ENCODE measurements at places on chromosomes 1 and 21.

DNA sequence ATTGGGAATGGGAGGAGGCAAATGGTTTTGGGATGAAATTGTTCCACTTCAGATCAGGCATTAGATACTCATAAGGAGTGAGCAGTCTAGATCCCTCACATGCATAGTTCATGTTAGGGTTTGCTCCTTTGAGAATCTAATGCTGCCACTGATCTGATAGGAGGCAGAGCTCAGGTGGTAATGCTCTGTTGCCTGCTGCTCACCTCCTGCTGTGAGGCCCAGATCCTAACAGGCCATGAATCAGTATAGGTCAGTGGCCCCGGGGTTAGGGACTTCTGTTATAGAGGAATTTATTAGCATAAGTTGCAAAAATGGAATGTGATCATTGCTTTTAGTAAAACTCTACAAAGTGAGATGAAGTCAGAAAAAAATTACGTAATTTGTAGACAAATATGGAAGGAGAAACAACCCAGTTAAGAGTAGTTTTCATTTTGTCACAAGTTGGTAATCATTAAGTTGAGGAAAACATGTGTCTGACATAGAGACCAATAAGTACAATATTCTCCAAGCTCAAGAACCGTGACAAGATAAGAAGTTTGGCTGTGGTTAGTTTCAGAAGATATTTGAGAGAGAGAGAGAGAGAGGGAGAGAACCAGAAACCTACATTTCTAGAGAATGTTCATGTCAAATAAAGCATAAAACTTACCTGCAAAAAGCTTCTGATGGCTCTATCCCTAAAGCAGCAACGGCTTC, 689.7 kb upstream of the PRMT6 start:
- no peak overlapping the region for H3K4me3 ChIP-seq
- no peaks in the 10 kb centered on the region for H3K4me1 ChIP-seq
- no peak overlapping the region for H3K27ac ChIP-seq
- DNase-seq, result no peak
- H3K36me3 ChIP-seq, result no peaks in the 10 kb centered on the region

GRCh38 chr1:17128361-17128760, 9.1 kb upstream of the PADI2 start:
- peaks cover 31% of the 10 kb centered on the region for H3K4me1 ChIP-seq
- H3K4me3 ChIP-seq, result no peak overlapping the region
- no peak for DNase-seq
- H3K27me3 ChIP-seq, result no peaks in the 10 kb centered on the region
- H3K36me3 ChIP-seq, result no peaks in the 10 kb centered on the region

DNA sequence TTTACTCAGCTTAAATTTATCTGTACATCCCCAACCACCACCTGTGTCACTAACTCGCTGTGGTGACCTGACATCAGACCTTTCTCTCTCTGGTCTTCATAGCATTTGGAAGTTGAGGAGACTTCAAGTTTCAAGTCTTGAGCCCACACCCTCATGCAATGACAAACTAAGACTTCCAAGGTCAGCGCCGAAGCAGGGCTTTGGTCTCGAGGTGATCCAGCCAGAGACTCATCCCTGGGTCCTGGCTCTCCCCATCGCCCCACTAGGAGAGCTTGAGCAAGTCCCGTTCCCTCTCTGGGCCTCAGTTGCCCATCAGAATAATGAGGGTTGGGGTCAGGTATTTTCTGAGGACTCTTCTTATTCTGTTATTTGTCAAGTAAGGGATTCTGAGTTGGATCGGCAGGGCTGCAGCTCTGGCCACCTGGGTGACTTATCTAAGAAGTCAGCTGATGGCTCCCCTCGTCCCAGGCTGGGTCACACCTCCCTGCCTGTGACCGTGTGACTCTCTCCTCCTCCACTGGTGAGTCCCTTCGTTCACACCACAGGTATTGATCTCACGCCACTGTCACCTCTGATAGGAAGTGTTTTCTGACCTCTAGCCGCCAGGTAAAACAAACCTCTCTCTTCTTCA, 143.7 kb upstream of the RUNX3 start:
- no peak for DNase-seq
- H3K36me3 ChIP-seq, result peaks cover 5% of the 10 kb centered on the region
- H3K4me1 ChIP-seq, result no peaks in the 10 kb centered on the region
- no peak overlapping the region for H3K27ac ChIP-seq
- no peaks in the 10 kb centered on the region for H3K27me3 ChIP-seq

GRCh38 chr1:42350086-42350485, 15.1 kb upstream of the FOXJ3 start:
- H3K36me3 ChIP-seq, result no peaks in the 10 kb centered on the region
- H3K4me1 ChIP-seq, result no peaks in the 10 kb centered on the region
- no peak overlapping the region for H3K27ac ChIP-seq

GRCh38 chr1:64898107-64898861, 68.1 kb downstream of the JAK1 start:
- peaks cover 97% of the 10 kb centered on the region for H3K4me1 ChIP-seq
- H3K27me3 ChIP-seq, result no peaks in the 10 kb centered on the region
- peak overlapping the region; percentile 48 for H3K27ac ChIP-seq
- H3K36me3 ChIP-seq, result no peaks in the 10 kb centered on the region

GRCh38 chr1:9025449-9025848, 774 bp downstream of the SLC2A7 start:
- no peak overlapping the region for H3K4me3 ChIP-seq
- no peak for DNase-seq
- no peaks in the 10 kb centered on the region for H3K36me3 ChIP-seq

DNA sequence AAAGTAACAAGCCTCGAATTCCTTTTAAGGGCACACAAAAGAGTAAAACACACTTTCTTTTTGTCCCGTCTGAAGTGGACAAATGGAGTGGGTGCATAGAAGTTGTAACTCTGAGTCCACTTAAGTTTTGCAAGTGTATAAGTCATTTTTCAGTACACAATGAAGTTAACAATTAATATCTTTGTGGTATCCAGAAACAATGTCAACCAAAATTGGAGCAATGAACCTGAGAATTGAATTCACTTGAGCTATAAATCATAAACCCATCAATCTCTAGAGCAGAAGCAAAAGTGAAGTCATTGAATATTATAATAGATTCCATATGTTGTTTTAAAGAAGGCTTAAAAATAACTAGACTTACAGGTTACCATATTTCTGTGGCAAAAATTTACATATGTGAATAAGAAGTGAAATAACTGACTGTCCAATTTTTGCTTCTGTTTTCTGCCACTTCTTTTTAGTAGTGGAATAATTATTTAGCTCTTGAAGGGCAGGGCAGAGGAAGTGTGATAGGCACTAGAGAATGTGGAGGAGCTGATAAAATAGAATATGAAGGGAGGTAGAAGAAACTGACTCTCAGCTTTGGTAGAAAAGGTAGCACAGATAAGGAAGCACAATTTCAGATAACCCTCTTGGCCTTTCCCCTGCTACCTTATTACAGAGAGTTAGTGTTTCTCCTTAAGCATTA, 73.9 kb upstream of the RGL1 start:
- H3K4me1 ChIP-seq, result no peaks in the 10 kb centered on the region
- H3K27ac ChIP-seq, result no peak overlapping the region
- no peaks in the 10 kb centered on the region for H3K36me3 ChIP-seq
- DNase-seq, result no peak
- no peak overlapping the region for H3K4me3 ChIP-seq

GRCh38 chr1:43536196-43536863, 5.6 kb downstream of the PTPRF start:
- peaks cover 5% of the 10 kb centered on the region for H3K4me1 ChIP-seq
- H3K4me3 ChIP-seq, result no peak overlapping the region
- H3K27ac ChIP-seq, result no peak overlapping the region
- no peak for DNase-seq

- no peaks in the 10 kb centered on the region for H3K36me3 ChIP-seq
- no peak overlapping the region for H3K4me3 ChIP-seq
- H3K27ac ChIP-seq, result no peak overlapping the region
- no peaks in the 10 kb centered on the region for H3K4me1 ChIP-seq
- no peaks in the 10 kb centered on the region for H3K27me3 ChIP-seq
These were observed 153.0 kb downstream of the KCNJ6 start for GRCh38 chr21:37763298-37763697.

- peaks cover 21% of the 10 kb centered on the region for H3K27me3 ChIP-seq
- no peak overlapping the region for H3K4me3 ChIP-seq
- DNase-seq, result peak; percentile 22
- H3K36me3 ChIP-seq, result no peaks in the 10 kb centered on the region
These were observed 27.8 kb upstream of the CCSAP start for GRCh38 chr1:229370601-229371021.

DNA sequence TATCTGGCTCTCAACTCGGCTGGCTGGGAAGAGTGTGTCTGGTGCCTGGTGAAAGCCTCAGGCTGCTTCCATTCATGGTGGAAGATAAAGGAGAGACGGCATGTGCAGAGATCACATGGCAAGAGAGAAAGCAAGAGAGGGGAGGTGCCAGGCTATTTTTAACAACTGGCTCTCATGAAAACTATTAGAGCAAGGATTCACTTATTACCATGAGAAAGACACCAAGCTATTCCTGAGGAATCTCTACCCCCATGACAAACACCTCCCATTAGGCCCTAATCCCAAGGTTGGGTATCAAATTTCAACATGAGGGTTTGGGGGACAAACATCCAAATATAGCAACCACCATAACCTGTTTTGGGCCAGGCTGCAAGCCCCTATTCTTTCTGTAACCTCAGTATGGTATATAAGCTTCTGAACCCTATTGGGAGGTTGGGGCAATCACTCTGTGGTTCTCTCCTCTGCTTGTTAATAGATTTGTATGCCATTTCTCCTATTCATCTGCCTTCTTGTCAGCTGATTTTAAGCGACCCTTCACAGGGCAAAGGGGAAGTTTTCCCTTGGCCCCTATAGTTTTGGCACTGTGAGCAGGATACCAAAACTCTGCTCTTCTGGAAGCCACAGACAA, 179.0 kb upstream of the TNR start:
- no peaks in the 10 kb centered on the region for H3K27me3 ChIP-seq
- H3K27ac ChIP-seq, result no peak overlapping the region
- H3K4me1 ChIP-seq, result no peaks in the 10 kb centered on the region
- no peak for DNase-seq
- no peak overlapping the region for H3K4me3 ChIP-seq
- H3K36me3 ChIP-seq, result peaks cover 8% of the 10 kb centered on the region

DNA sequence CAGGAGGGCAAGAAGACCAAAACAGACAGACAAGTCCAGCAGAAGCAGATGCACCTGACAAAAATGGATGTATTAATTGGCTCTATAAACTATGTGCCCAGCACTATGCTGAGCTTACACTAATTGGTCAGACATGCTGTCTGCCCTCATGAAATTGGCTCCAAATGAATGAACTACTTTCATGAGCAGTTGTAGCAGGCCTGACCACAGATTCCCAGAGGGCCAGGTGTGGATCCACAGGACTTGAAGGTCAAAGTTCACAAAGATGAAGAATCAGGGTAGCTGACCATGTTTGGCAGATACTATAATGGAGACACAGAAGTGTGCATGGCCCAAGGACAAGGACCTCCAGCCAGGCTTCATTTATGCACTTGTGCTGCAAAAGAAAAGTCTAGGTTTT, 14.5 kb downstream of the SLAMF7 start:
- H3K27ac ChIP-seq, result no peak overlapping the region
- H3K4me3 ChIP-seq, result no peak overlapping the region
- H3K36me3 ChIP-seq, result peaks cover 52% of the 10 kb centered on the region

DNA sequence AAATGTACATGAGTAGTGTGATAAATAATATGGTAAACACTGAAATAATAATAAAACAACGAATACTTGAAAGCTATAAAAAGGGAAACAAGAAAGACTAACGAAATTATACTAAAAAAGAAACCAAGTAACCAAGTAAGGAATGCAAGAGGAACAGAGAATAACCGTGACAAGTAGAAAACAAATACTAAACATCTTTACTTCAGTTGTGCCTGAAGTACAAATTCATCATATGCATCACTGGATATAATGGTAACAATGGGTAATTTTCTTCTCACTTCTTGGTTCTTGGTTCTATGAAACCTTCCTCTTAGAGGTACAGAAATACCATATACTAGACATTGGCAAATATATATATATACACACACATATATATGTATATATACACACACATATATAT, 1093.6 kb upstream of the B3GALT2 start:
- no peak overlapping the region for H3K4me3 ChIP-seq
- H3K36me3 ChIP-seq, result no peaks in the 10 kb centered on the region

DNA sequence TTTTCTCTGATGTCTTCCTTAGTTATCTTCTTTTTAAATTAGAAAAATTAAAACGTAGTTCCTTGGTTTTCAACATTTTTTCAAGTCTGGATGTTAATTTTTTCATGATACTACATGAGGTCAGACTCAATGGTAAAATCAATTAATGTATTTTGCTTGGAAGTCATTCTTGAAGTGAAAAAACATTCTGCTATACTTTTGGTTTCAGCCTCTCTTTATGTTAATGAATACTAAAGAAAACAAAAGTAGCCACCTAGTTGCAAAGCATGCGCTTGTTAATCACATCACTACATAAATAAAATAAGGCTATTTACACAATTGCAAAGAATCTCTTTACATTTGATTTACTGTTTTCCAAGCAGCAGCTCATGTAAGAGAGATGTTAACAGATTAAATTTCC, 170.4 kb downstream of the LIPI start:
- H3K27ac ChIP-seq, result no peak overlapping the region
- no peak for DNase-seq
- no peak overlapping the region for H3K4me3 ChIP-seq
- no peaks in the 10 kb centered on the region for H3K27me3 ChIP-seq

DNA sequence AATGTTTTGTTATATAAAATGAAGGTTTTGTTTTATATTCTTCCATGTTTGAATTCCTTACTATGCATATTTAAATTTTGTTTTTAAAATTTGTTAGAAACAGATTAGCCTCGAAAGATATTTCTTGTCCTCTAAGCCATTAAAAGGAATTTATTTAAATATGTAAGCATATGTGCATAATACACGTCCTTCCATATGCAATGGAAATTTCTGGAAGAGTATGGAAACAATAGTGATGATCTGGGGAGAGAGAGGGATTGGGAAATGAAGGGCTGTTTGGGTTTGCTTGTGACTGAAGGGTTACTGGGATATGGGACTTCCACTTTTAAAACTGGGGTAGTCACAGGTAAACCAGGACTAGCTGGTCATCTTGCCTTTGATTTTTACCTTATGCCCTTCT, 21.1 kb downstream of the ECHDC2 start:
- no peak overlapping the region for H3K4me3 ChIP-seq
- no peaks in the 10 kb centered on the region for H3K4me1 ChIP-seq
- no peaks in the 10 kb centered on the region for H3K27me3 ChIP-seq
- H3K27ac ChIP-seq, result no peak overlapping the region
- no peak for DNase-seq

DNA sequence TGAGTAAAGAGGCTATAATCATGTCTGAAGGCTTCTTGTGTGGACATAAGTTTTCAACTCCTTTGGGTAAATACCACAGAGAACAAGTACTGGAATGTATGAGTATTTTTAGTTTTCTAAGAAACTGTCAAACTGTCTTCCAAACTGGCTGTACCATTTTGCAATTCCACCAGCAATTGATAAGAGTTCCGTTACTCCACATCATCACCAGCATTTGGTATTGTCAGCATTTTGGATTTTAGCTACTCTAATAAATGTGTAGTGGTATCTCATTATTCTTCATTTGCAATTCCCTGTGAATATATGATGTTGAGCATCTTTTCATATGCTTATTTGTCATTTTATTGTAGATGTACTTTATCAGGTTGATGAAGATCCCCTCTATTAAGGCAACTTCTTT, 9.4 kb upstream of the MNDA start:
- H3K4me3 ChIP-seq, result no peak overlapping the region
- no peak overlapping the region for H3K27ac ChIP-seq
- no peaks in the 10 kb centered on the region for H3K36me3 ChIP-seq
- no peaks in the 10 kb centered on the region for H3K4me1 ChIP-seq
